Tibial artery (tissue), 4 donors: ENCODE measurements at places on chromosomes 5 and 9.

DNA sequence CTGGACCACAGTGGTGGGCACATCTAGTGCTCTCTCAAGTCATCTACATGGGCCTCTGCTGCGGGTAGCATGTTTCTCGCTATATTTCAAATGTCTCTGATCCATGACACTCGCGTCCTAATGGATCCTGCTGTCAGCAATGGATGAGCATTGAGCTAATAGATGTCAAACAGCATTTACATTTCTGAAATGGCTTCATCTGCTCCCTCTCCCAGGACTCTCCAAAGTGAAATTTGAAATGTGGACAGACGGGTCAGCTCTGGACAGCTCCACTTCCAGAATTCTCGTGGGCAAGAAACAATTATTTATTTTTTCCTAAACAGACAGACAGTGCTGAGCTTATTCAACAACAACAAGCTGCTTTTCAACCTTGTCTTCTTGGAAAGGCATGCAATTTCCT lies 58.1 kb downstream of the FSTL4 start:
- DNase-seq: no peak

DNA sequence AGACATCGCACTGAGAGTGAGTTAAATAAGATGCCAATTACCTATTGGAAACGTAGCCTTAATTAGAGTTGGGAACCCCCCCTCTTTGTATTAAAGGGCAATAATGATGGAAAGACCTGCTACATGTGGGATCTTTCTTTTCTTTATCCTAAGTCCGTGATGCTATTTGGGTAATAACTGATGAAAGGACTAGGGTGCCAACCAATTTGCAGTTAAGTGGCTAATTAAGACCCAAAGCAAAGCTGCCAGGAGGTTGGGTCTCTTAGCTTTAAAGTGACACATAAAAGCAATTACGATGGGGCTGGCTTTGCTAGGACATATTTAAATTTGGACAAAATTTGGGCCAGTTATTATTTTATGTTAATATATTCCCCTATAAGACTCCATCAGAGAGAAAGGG lies 728.8 kb downstream of the NR2F1-AS1 start:
- no peak for DNase-seq

- no peak for DNase-seq
Observed at GRCh38 chr5:129120158-129120581, 25.6 kb downstream of the ISOC1 start.

- no peak for DNase-seq
Observed at GRCh38 chr5:141758310-141758998, 76.4 kb upstream of the ARAP3 start.

- DNase-seq: no peak
Observed at GRCh38 chr9:81598123-81598497, 91.2 kb downstream of the TLE1 start.

DNA sequence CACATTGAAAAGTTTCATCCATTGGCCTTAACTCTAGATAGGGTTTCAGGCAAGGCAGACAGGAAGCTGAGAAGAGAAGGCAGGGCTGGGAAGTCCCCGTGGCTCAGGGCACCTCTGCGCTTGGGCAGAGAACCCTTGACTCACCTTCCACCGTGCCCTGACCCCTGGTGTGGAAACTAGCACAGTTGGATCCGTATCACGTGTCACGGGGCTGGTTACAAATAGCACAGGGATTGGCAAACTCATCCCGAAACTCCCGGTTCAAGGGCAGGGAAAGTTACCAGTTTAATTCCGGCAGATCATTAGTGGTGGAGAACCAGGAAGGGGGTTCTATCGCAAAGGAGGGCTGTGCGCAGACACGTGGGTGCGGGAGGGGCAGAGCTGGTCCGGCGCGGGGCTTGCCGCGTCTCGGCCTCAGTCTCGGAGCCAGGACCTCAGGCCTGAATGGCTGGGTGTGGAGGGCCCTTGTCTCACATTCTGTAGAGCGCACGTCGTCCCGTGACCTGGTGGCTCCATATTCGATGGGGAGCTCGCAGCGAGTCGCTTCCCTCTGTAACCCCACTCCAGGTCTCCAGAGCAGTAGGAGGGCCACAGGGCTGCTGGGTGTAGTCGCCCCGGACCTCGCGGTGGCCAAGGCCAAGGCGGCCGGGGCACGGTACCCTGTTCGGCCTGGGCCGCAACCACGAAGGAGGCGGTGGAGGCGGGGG lies 771 bp upstream of the TMEM171 start:
- DNase-seq: no peak

GRCh38 chr5:138770977-138771376 lies 17.8 kb downstream of the CTNNA1 start:
- DNase-seq: no peak

DNA sequence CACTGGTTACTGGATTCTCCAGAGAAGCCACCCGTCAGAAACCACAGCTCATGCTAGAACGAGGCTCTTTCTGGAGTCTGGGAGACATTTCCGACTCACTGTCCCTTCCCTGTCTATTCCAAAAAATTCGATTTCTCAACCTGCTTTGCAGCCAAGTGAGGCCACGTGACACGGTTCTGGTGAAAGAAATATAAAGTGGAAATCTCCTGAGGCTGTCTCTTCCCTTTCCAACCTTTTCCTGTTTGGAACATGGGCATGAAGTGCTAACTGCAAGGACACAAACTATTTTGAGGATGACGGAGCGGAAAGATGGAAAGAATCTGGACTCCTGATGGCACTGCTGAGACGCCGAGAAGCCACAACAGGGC lies 6.1 kb upstream of the PTGS1 start:
- peak; percentile 73 for DNase-seq

GRCh38 chr5:155773680-155774079 lies 553.3 kb upstream of the SGCD start:
- no peak for DNase-seq

DNA sequence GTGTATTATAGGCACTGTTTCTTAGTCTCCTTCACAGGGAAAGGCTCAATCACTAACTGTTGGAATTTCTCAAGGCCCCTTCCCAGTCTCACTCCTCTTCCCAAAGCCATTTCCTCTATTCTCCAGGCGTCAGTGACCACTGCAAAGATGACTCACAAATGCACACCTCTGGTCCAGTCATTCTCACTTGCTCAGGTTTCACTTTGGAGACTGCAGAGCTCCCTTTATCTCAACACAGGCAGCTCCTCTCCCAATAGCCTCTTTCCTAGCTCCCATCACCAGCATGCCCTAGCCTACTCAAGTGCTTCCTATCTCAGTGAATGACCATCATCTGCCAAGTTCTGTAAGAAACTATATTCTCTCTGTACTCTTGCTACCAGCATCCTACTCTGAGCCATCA lies 323.6 kb downstream of the NTRK2 start:
- DNase-seq: no peak

DNA sequence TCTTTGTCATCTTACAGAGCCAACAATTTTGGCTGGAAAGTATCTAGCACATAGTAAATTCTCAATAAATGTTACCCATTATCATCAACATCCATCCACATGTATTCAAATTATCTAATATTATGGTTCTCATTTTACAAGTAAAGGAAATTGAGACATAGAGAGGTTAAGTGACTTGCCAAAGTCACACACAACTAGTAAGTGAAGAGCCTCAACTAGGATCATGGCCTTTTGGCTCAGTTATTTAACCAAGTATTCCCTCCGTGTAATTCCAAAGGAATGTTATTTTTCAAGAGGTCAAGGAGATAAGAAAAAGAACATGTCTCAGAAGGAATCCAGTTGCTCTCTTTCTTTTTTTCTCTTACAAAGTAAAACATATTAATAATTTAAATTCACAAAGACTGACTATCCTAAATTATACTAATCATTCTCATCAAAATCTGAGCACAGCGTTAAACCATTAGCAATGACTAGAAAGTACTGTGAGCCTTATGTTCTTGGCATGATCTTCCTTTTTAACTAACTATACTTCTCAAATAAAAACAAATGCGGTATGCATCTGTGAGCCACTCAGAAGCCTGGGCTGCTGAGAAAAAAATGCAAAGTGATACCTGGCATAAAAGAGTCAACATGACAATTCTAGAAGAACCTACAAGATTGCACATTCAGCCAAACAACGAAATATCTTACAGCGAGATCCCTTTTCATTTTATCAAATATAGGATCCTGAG lies 350.9 kb downstream of the GLIS3 start:
- no peak for DNase-seq

GRCh38 chr5:97135868-97136267 lies 6.5 kb downstream of the LIX1 start:
- no peak for DNase-seq

GRCh38 chr5:142323480-142324135 lies 1.2 kb downstream of the SPRY4 start:
- DNase-seq: peak; percentile 31

- no peak for DNase-seq
Observed at GRCh38 chr9:37818849-37819248, 18.3 kb downstream of the DCAF10 start.

DNA sequence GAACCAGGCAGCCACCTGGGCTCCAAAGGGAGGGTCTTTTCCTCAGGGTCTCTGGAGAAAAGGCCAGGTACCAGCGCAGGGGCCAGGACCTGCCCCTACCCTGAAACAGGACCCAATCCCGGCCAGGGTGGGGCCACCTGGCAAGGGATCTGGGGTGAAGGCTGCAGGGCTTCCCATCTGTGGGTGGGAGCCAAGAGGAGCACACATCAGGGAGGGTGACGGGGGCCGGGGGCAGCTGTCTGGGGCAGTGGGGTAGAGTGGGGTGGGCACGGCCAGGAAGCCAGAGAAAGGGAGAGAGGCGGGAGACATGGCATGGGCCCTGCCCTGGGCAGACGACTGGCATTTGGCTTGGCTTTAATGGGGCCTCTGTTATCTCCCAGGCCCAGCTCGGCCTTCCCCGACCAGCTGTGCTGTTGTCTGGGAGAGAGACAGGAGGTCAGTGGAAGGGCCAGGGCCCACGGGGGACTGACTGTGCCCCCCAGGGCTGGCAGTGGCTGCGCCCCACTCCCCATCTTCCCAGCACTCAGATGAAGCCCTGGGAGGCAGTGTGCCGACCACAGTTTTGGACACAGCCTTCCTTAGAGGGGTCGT lies 57.2 kb upstream of the RNF130 start:
- DNase-seq: no peak

- DNase-seq: no peak
Observed at GRCh38 chr5:94191604-94192003, 426.8 kb downstream of the KIAA0825 start.

DNA sequence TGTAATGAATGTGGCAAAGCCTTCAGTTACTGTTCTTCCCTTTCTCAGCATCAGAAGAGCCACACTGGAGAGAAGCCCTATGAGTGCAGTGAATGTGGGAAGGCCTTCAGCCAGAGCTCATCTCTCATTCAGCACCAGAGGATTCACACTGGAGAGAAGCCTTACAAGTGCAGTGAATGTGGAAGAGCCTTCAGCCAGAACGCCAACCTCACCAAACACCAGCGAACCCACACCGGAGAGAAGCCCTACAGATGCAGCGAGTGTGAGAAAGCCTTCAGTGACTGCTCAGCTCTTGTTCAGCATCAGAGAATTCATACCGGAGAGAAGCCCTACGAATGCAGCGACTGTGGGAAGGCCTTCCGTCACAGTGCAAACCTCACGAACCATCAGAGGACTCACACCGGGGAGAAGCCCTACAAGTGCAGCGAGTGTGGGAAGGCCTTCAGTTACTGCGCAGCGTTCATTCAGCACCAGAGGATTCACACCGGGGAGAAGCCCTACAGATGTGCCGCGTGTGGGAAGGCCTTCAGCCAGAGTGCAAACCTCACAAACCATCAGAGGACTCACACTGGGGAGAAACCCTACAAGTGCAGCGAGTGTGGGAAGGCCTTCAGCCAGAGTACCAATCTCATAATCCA lies 6.8 kb downstream of the RPL12 start:
- no peak for DNase-seq

DNA sequence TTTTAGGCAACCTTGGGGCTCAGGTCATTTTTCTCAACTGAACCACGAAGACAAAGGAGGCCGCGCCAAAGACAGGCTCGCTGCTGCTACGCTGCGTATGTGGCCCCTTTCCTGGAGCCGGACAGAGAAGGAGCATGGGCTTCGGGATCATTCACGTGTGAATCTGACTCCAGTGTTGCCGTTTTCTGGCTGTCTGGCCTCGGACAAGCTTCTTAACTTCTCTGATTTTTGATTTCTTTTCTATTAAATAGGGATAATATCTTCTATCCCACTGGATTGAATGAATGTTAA lies 50.8 kb upstream of the ZNF366 start:
- no peak for DNase-seq

GRCh38 chr5:123546657-123547056 lies 34.7 kb downstream of the CSNK1G3 start:
- DNase-seq: no peak

- DNase-seq: no peak
Observed at GRCh38 chr9:76191493-76191892, 202.7 kb downstream of the RFK start.

GRCh38 chr5:88940713-88941112 lies 57.7 kb upstream of the MEF2C start:
- DNase-seq: no peak

- DNase-seq: no peak
Observed at GRCh38 chr5:16082053-16082452, 97.5 kb downstream of the MARCHF11 start.

- DNase-seq: no peak
Observed at GRCh38 chr5:66639037-66639436, 42.8 kb downstream of the MAST4 start.

DNA sequence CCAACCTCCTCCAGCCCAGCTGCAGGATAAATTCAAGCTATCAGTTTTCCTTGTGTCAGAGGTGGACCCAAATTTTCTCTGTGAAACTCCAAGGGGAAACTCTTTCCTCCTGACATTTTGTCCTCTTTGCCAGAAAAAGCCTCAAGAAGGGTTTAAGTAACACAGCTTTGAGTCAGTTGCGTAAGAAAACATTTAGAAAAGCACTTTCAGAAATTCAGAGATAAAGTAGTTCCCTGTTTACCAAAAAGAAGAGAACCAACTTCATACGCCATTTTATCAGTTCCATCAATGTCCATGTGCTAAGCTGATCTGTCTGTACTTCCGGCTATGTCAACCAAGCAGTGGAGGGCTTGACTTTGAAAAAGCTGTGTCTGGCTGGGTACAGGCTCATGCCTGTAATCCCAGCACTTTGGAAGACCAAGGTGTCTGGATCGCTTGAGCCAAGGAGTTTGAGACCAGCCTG lies 19.9 kb upstream of the SUSD1 start:
- DNase-seq: no peak

DNA sequence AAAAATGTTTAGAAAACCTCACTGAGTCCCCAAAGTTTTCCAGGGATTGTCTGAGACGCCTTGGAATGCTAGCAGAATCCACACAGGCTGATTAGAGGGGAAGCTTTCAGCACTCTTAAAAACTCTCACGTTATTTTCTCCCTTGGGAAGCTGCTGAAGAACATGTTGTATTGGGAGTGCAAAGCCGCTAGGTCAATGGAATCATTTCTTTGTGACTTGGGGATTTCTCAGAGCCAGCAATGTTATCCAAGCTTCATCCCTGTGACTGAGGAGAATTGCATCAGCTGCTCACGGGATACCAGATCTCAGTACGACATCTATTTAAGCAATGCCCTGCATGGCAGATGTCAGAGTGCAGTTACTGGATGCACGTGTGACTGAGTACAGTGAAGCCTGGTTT lies 426.4 kb upstream of the MPDZ start:
- peak; percentile 90 for DNase-seq

- no peak for DNase-seq
Observed at GRCh38 chr9:106312906-106313305, 550.1 kb upstream of the ZNF462 start.

- DNase-seq: no peak
Observed at GRCh38 chr5:110803467-110804326, 64.9 kb downstream of the SLC25A46 start.
